Mesenteric fat pad (tissue), 1 donor: ENCODE measurements at places on chromosomes 2 and 18.

- DNase-seq, result no peak
These were observed 6.7 kb downstream of the DLX1 start for GRCh38 chr2:172091761-172092566.

DNA sequence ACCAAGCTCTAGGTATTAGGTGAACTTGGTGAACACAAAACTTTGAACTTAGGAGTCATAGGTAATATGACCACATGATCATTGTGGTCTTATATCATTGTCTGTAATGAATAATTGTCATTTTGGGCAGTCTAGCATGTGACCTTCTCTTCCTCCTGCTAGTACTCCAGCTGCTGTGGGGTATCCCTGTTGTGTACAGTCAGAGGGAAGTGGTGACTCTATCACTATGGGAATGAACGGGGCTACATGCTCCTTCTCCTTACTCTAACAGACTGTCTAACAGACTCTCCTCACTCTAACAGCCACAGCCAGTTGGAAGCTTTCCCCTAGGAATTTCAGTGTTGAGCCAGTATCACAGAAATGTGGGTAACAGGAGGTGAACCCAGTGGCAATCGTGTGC is 68.2 kb upstream of the NEDD4L start:
- no peak for DNase-seq

GRCh38 chr2:237841051-237841450 is 18.4 kb upstream of the RAMP1 start:
- no peak for DNase-seq

GRCh38 chr2:12340164-12340563 is 376.6 kb upstream of the TRIB2 start:
- DNase-seq, result no peak

DNA sequence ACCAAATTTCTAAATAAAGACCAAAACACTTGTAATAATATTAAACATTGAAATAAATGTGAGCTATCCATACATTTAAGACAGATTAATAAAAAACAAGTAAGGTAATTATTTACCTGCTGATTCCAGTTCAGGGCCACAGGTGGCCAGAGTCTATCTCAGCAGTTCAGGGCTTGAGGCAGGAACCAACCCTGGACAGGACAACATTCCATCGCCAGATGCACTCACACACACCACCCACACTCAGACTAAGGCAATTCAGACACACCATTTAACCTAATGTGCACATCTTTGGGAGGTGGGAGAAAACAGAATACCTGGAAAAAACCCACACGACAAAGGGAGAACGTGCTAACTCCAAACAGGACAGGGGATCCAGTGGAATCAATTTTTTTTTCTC is 14.1 kb upstream of the WDSUB1 start:
- DNase-seq, result no peak

GRCh38 chr18:26309281-26309680 is 83.0 kb downstream of the TAF4B start:
- DNase-seq, result no peak

DNA sequence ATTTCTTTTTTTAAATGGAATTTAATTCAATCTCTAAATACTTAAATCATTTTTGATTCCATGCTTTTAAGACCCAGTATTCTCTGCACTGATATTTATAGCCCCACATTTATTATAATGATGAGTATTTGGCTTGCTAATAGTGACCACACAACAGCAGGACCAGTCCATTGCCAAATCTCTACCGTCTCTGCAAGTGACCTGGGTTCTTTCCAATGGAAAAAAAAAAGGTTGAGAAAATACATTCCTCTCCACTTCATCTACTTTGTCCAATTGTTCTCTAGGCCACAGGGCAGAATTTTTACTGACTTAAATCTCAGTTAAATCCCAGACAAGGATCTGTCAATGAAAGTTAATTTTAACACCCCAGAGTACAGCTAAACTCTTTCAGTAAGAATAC is 20.5 kb downstream of the GRB14 start:
- DNase-seq, result no peak

GRCh38 chr18:74373428-74373827 is 57.8 kb downstream of the C18orf63 start:
- DNase-seq, result no peak

- DNase-seq, result no peak
These were observed 783 bp downstream of the DPP4 start for GRCh38 chr2:162072976-162073887.

DNA sequence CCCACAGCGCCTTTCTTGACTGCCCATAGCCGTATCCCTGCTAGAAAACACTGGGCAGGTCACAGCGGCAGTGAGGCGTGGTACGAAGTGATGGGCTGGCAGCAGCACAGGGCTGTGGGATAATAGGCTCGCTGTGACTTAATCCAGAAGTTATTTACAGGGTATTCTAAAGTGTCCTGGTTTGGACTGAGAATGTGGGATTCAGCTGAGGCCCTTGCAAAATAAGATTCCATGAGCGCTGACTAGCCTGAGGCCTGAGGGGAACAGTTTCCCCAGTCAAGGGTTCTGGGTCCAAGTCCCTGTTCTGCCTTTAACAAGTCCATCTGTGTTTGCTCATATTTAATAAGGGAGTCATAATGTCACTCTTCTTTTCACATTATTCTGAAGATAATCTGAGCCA is 34.6 kb downstream of the SETBP1 start:
- DNase-seq, result no peak

- DNase-seq, result no peak
These were observed 40.3 kb downstream of the KCNS3 start for GRCh38 chr2:17918789-17919188.

GRCh38 chr2:29991086-29991485 is 69.7 kb upstream of the ALK start:
- DNase-seq, result no peak

- DNase-seq, result no peak
These were observed 1.1 kb upstream of the CDCA7 start for GRCh38 chr2:173353556-173353955.

GRCh38 chr2:196239622-196240587 is 68.5 kb upstream of the STK17B start:
- no peak for DNase-seq

- no peak for DNase-seq
These were observed 1112.3 kb upstream of the FANCL start for GRCh38 chr2:59353306-59353921.

DNA sequence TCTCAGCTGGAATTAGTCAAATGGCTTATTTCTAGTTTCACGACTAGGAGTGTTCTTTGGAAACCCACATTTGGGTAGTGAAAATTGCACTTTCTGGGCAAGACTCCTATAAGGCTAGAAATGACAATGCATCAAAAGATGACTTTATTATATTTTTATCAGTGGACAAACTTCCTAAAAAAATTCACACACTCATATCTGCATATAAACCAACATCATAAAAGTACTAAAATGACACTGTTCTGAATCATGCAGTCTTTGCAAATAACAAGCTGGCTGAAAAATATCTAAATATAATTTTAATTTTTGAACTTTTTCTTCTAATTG is 17.6 kb downstream of the MXD1 start:
- DNase-seq, result no peak

GRCh38 chr2:46535360-46535759 is 56.0 kb downstream of the TMEM247 start:
- no peak for DNase-seq

GRCh38 chr2:176173567-176174381 is 14.7 kb upstream of the HOXD1 start:
- no peak for DNase-seq

GRCh38 chr2:200483729-200484198 is 26.1 kb downstream of the KCTD18 start:
- no peak for DNase-seq

DNA sequence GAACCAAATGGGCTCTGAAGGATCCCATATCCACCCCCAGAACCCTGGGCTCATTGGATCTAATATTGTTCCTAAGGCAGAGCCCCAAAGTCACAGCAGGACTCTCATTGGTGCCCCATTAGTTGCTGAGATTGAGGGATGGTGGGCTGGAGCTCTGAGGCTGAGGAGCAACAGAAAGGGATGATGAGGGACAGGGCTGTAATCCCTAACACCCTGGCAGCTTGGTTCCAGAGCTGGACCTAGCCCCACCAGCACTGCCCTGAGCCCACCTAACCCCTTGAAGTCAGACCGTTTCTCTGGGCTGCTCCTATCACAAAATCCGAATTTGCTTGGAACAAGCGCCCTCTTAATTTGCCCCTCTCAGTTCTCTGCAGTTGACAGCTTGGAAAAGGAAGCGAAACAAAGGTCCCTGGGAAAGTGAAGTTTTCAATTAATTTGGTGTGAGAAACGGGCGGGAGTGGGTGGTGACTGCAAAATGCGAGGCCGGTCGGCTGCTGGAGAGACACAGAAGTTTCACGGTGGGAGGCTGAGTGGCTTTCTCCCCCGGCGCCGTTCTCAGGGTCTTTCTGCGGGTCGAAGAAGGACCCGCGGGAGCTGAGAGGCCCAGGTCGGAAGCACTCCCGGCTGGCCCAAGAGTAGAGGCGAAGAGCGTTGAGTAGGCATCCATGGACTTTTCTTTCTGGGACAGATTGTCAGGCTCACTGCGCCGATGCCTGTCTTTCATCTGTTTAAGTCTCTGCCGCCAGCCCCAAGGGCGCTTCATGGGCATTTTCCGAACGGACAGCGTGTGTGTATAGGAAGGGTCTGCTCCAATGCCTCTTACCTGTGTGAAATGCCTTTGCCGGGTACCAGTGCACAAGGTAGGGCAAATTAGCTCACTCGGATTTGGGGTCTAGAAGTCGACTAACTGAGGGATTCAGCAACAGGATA is 927 bp upstream of the HOXD13 start:
- no peak for DNase-seq

DNA sequence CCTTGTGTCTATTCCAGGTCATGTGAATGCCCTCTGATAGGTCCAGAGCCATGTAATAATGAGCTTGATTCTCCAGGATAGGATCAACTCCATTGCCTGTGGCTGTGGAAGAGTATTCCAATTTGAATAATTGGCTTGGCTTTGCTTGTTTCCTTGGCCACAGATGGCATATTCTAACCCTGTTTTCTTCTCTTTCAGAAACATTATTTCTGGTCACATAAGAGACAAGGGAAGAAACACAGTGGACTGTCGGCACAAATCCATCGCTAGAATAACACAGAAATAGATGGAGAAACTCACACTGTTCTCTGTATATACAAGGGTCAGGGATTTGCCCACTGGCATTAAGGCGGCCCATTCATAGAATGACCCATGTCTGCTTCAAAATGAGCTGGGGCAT is 278.4 kb upstream of the CCDC68 start:
- no peak for DNase-seq

GRCh38 chr2:107466984-107467773 is 359.5 kb upstream of the RGPD4 start:
- no peak for DNase-seq

GRCh38 chr18:22739061-22739642 is 194.0 kb upstream of the RBBP8 start:
- DNase-seq, result no peak

- DNase-seq, result no peak
These were observed 79.7 kb upstream of the MAP4K4 start for GRCh38 chr2:101617796-101618195.

GRCh38 chr2:222320436-222321395 is 21.9 kb upstream of the PAX3 start:
- DNase-seq, result no peak

DNA sequence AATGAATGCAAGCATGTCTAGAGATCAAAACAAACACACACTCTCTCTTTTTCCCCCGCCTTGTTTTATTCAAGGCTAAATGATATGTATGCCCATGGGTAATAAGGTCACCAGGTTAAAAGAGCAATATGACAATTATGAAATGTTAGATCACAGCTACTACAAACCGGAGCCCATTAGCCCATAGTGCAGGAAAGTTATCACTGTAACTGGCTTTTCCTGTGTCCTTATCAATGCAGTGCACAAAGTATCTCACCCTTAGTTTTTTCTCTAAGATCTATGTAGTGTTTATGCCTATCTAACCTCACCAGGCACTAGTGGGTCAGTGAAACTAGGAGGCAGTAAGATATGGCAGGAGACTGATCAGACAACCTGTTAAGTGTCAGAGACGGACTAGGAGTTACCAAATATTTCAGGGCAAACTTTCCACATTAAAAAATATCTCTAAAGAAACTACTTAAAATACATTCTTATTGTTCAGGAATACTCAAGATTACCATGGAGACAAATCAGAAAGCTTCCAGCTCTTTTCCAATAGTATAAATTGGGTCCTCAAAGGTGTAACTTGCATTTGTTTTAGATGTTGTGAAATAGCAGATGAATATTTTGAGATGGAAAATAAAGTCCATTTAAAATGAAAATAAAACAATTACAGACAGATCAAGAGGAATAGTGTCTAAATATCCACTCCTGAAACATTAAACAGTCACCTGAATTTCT is 282.2 kb downstream of the EXOC6B start:
- DNase-seq, result no peak

- no peak for DNase-seq
These were observed 105.7 kb downstream of the PDE1A start for GRCh38 chr2:182321096-182321495.

DNA sequence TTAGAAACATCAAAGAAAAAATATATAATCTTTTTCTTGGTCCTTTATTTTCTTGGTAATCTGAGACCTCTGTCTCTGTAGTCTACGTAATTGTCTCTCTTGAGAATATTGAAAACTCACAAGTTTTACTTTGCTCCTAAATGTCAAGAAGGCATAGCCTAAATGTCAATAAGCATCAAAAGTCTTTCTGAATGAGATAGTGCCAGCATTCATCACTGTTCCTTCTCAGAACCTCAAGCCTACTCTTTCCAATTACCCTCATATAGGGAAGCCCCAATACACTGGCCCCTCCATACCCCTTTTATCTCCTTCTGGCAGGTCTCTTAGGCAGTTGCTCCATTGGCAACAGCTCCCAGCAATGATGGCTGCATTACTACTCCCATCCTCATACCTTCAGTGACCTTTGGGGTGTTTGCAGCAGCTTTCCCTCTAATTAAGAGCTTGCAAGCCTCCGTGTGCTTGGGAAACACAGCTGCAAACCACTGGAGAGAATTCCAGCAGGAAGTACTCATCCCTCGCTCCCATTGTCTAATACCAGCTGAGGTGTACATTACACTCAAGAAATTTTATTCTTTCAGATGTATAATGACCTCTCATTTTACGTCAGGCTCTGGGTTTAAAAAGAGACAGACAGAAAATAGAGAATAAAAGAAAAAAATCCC is 95.8 kb downstream of the KYNU start:
- DNase-seq, result no peak

DNA sequence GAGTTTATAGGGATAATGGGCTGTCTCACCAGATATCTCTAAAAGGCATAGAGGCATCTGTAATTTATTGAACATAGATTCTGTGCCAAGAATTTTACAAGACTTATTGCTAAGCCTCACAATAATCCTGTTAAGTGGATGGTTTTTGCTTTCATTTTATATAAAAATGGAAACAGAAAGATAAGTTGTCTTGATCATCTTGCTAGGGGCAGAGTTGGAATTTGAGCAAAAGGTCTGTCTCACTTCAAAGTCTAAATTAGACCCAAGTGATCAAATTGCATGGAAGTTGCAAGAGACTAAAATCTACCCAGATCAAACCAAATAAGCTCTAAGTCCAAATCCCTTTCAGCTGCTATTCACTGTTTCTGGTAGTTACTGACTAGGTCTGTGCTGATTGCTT is 95.3 kb upstream of the SOX11 start:
- no peak for DNase-seq

DNA sequence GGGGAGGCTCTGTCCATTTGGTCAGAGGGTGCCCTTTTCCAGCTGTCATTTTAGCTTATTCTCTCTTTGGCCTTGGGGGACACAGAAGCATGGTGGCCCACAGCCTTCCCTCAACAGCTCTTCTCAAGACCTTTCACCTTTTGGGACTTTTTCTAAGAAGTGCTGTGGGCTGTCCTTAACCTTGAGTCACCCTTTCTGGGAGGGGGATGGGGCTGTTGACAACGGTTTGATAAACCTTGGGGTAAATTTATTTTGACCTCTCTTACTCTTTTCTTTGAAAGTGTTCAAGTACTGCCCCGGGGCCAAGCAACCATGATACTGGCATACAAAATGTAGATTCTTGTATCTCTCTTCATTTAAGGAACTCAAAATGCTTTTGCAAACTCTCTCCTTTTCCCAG is 13.7 kb downstream of the IGFBP5 start:
- no peak for DNase-seq
